ENCODE measurements at places on chromosomes 4 and X. TPM values are rescaled to one million over a fixed set of nuclear protein-coding genes. Genes with fewer than 3 reads are reported as not detected.

FGB gene
- not detected for total RNA-seq

C4orf50 gene
- 3.5 TPM for total RNA-seq

CTAG2 gene
- not detected for total RNA-seq

COL25A1 gene
- not detected for total RNA-seq

LIMCH1 gene
- 0.07 TPM for total RNA-seq

FAM9C gene
- not detected for total RNA-seq

KIAA1210 gene
- total RNA-seq, result not detected

SPIN4 gene
- total RNA-seq, result 0.81 TPM

SMIM10L2A gene
- total RNA-seq, result 0.42 TPM

NPY2R gene
- not detected for total RNA-seq

DRP2 gene
- total RNA-seq, result 0.47 TPM

RTL3 gene
- not detected for total RNA-seq

CENPVL1 gene
- not detected for total RNA-seq

MAGEE2 gene
- not detected for total RNA-seq

- DNase-seq, result no peak
These were observed 19.6 kb downstream of the ACSL1 start for GRCh38 chr4:184806229-184806550.

- DNase-seq, result no peak
These were observed 55.7 kb upstream of the GYPE start for GRCh38 chr4:143961075-143961474.

- DNase-seq, result no peak
These were observed 12.3 kb downstream of the PYURF start for GRCh38 chr4:88511236-88511635.

- DNase-seq, result no peak
These were observed 113.9 kb upstream of the SORBS2 start for GRCh38 chr4:185925910-185926360.

GRCh38 chrX:13109817-13110216 lies 65.4 kb upstream of the FAM9C start:
- DNase-seq, result no peak

DNA sequence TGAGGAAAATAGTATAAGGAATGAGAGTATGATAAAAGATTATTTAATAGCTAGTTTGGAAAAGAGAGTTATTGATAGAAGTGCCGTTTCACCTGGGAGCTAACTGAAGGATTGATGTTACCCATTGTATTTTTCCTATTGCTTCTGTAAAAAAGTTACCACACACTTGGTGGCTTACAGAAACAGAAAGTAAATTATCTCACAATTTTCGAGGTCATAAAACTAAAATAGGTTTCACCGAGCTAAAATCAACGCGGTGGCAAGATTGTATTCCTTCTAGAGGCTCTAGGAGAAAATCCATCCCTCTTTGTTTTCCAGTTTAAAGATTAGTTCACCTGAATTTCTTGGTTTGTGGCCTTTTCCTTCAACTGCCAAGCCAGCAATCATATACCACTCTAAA lies 11.1 kb upstream of the TRAM1L1 start:
- DNase-seq, result no peak

DNA sequence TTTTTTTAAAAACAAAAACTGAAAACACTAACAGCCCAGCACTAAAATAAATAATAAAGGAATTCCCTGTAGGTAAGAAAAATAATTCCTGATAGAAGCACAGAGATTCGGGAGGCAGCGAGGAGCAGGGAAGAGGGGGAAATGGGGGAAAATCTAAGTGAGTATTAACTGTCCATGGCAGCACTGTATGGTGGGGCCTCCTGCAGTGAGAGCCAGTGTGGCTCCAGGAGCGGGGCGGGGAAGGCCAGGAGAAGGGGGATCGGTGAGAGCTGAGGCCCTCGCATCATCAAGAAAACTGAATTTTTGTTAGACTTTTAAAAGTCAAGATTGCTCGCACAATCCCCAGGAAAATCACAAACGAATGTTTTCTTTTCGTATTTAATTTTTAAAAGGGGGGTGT lies 14.1 kb downstream of the RNF212 start:
- DNase-seq, result no peak

DNA sequence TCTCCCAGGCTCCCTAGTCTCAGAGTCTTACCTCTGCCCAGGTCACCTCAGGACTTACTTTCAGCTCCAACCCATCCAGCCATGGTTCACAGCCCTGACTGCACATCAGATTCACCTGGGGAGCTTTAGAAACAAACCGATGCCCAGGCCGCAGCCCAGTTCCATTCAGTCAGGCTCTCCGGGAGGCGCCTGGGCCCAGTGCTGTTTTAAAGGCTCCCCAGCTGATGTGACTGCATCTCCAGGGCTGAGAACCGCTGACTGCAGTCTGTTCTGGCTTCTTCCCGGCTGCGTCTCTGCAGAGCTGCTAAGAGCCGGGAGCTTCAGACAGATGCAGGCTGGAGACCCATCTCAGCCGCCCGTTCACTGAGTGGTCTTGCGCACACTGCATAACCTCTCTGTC lies 44.4 kb upstream of the LGI2 start:
- no peak for DNase-seq

DNA sequence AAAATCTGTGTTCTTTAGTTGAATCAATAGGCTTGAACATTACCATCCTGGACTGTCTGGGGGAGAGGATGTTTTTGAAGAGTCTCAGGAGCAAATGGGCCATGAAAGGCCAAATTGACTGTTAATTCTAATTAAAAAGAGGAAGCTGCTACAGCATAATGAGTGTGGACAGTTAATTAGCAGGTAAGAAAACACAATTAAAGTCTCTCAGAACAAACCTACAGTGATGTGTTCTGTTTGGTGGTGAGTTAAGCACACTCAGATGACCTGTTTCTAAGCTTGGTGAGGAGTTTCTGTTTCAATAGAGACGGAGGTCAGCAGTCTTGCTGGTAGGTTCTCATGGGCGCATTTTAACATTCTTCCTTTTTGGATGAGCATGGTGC lies 68.1 kb downstream of the DRD5 start:
- no peak for DNase-seq

DNA sequence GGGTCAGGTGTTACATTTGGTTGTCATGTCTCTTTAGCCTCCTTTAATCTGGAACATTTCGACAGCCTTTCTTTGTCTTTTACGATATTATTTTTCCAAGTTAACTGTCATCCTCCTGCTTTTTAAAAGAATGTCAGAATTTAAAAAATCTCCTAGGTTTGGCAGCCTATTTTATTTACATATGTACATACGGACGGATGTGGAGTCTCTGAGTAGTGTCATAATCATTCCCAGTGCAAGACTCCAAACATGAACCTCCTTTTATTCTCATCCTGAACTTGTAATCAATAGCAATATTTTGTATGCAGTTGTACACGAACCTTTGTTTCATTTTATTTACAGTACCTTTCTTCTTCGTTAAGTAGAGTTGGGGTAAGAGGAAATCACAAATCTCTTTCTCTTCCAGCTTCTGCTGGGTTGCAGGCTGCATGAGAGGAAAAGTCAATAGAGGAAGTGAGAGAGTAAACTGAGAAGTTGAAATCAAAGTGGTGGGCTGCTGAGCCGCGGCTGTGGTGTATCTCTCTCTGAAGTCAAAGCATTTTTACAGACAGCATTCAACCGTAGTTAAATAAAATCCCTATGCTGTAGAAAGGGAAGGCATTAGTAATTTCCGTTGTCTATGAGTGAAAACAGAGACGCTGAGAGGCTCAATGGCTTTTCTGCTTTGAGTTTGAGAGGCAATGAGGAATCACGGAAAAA lies 53.9 kb upstream of the RPS6KA3 start:
- no peak for DNase-seq

Measured in CD4-positive, CD25-positive, alpha-beta regulatory T cell (primary cell).